Esophagus mucosa (tissue), 1 donor: ENCODE measurements at places on chromosomes 5 and 9. TPM values are rescaled to one million over a fixed set of nuclear protein-coding genes. Genes with fewer than 3 reads are reported as not detected.

DNA sequence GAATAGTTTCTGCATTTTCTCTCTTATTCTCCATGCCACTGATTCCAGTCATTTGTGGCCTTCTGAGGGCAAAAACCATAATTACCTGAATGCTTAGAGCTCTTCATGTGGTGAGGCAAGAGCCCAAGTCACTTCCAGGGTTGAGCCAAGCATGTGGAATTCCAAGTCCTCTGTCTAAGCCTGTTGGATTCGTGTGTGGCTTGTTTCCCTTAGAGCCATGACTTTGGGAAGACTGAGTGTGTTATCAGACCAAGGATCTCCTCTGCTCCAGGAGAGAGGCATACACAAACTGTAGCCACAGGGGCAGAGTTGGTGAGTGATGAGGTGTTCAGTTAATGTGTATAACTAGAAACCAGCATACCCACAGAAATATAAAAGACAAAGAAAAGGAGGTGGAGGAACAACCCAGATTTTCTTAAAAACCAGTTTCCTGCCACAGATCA lies 27.1 kb downstream of the SLC22A5 start:
- no peak for ATAC-seq

- peak; percentile 56 for ATAC-seq
Measured at GRCh38 chr9:130433168-130433946, 11.4 kb upstream of the ASS1 start.

- ATAC-seq, result peak; percentile 7
Measured at GRCh38 chr9:128421482-128421996, 882 bp downstream of the CERCAM start.

DNA sequence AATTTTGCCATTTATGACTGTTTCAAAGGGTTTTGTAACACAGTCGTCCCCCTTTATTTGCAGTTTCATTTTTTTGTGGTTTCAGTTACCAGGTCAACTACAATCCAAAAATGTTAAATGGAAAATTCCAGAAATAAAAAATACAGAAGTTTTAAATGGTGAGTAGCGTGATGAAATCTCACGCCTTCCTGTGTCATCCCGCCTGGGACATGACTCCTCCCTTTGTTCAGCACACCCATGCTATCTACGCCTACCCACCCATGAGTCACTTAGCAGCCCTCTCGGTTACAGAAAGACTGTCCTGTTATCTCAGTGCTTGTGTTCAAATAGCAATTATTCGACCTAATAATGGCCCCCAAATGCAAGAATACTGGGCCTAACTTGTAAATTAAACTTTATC lies 765.3 kb upstream of the ADAMTS16 start:
- no peak for ATAC-seq

- ATAC-seq, result no peak
Measured at GRCh38 chr5:122730037-122730436, 44.8 kb upstream of the SNX2 start.

GRCh38 chr9:38022995-38023394 lies 46.0 kb downstream of the SHB start:
- peak; percentile 71 for ATAC-seq

- ATAC-seq, result peak; percentile 46
Measured at GRCh38 chr5:15069407-15069905, 197.9 kb upstream of the ANKH start.

- ATAC-seq, result no peak
Measured at GRCh38 chr9:13318027-13318426, 38.5 kb upstream of the MPDZ start.

DNA sequence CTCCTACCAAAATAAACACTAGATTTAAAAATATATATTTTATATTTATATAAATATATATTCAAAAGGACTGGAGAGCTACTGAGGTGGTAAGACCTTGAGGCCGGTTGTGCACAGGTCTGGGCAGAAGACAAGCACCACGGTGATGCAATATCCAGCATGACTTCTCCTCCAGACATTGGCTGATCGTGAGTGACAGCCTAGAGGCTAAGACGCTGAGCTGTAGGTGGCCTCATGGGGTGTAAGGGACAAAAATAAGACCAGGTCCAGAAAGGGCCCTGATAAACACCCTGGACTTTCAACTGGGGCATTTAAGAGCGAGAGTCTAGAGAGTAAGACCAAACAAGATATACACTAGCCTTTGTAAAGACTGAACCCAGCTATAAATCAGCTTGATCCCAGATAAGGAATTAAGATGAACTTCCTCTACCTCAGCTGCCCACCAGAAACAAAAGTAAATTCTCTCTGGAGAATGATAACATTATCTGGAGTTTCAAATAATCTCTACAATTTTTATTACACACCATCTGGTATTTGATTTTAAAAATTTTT lies 14.2 kb upstream of the C5orf47 start:
- ATAC-seq, result peak; percentile 39

The SMIM32 gene
- total RNA-seq, result not detected

The SLC6A19 gene
- total RNA-seq, result not detected

The RMRP gene
- 5,550 TPM for total RNA-seq

The CREBRF gene
- total RNA-seq, result 6.5 TPM
